ENCODE measurements at places on chromosomes 6 and 20. TPM values are rescaled to one million over a fixed set of nuclear protein-coding genes. Genes with fewer than 3 reads are reported as not detected.

Gene TMEM170B
- total RNA-seq = 0.98 TPM

DNA sequence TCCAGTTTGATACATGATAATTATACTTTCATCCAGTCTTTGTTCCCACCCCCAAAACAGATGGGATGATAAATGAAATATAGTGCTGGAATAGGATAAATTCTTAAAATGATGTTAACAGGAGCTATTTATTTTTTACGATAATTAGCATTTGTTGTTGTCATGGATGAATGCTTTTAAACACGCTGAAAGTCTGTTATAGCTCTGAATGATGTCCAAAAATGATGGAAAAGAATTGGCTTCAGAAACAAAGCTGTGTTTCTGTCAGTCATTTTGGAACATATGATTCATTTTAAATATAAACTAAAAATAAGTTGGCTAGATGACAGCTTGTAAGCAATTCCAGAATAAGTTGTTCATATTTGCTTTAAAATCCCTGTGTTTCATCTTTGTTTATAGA lies 237.4 kb downstream of the GRIK2 start:
- H3K27ac ChIP-seq = no peak overlapping the region
- H3K27me3 ChIP-seq = no peaks in the 10 kb centered on the region
- no peaks in the 10 kb centered on the region for H3K4me1 ChIP-seq
- DNase-seq = no peak
- no peaks in the 10 kb centered on the region for H3K36me3 ChIP-seq

DNA sequence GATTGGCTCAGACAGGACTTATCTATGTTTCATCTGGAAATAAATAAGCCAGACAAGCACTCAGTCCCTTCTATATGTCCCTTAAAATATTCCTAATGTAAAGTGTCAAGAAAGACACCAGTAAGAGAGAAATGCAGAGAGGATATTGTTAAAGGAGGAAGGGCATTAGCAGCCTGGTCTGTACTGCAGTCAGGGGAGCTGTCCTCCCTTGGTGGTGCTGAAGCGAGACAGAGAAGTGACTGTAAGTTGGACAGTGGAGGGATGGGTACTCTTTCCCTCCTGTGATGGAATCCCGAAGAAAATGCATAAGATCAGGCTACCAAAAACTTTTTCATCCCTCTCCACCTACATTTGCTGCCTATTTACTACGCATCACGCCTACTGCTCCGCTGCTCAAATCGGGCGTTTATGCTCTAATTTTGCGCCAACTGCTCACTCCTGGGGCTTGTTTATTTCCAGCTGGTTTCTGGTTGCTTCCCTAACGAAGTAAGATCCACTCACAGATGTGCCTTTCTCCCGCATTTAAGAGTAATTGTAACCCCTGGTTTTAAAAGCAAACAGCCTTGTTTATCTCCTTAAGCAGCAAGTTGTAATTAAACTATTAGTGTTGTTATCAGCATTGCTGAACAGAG lies 35.2 kb downstream of the PHACTR1 start:
- no peak overlapping the region for H3K27ac ChIP-seq
- no peak overlapping the region for H3K4me3 ChIP-seq

DNA sequence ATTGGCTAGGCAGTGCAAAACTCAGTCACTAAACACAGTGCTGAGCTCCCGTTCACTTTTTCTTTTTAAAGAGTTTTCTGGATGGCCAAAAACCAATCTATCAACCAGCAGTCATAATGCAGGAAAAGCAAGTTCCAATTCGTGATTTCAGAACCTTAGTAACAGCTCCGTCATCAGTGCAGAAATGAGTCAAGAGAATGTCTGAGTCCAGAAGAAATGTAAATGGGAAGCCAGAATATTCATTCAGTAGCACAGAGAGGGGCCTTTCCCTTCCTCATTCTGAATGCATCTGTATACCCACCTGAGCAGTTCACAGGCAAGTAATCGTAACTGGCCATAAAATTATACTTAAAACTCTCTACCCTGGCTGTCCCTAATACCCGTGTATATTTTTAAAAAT lies 20.4 kb downstream of the HUS1B start:
- H3K4me1 ChIP-seq = peaks cover 18% of the 10 kb centered on the region
- no peak overlapping the region for H3K4me3 ChIP-seq

Gene CCN5
- total RNA-seq = not detected

Gene PKHD1
- 0.04 TPM for total RNA-seq

DNA sequence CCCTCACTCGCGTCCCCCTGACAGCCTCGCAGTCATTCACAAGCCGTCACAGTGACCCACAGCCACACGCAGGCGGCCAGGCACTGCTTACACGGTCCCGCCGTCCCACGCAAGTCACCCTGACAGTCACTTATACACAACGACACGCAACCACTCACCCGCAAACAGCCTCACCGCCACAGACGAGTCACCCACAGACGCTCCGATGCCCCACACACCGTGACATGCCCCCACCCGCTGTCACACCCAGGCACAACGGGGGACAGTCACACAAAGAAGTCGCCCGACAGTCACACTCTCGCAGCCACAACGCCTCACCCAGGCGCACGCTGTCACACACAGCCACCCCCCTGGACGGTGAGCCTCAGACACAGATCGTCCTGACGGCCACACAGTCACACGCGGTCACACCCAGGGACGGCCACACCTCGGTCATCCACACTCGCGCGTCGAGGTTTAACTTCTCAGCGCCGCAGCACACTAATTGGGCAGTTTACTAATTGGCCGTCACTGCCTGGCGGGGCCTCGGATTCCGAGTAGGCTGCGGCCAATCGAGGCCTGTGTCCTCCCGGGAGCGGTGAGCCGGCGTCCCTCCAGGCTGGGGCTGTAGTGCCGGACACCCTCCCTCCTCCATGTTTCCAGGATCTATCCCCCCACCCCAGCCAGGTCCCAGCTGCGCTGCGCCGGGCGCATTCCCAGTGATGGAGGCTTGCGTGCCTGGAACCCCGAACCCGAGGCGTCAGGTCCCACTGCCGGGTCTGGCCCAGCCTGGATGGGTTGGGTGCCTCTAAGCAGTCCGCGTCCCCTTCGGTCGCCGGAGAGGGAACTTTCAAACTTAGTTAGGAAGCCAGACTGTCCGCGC lies 790 bp downstream of the TOX2 start:
- H3K4me1 ChIP-seq = peaks cover 25% of the 10 kb centered on the region
- H3K36me3 ChIP-seq = no peaks in the 10 kb centered on the region
- peaks cover 51% of the 10 kb centered on the region for H3K27me3 ChIP-seq
- H3K4me3 ChIP-seq = peak overlapping the region; percentile 76
- H3K27ac ChIP-seq = peak overlapping the region; percentile 53
- peak; percentile 58 for DNase-seq

- no peak overlapping the region for H3K27ac ChIP-seq
- no peaks in the 10 kb centered on the region for H3K36me3 ChIP-seq
- H3K4me3 ChIP-seq = no peak overlapping the region
- H3K4me1 ChIP-seq = no peaks in the 10 kb centered on the region
- no peak for DNase-seq
These were observed 12.3 kb downstream of the FOXA2 start for GRCh38 chr20:22572023-22572422.

DNA sequence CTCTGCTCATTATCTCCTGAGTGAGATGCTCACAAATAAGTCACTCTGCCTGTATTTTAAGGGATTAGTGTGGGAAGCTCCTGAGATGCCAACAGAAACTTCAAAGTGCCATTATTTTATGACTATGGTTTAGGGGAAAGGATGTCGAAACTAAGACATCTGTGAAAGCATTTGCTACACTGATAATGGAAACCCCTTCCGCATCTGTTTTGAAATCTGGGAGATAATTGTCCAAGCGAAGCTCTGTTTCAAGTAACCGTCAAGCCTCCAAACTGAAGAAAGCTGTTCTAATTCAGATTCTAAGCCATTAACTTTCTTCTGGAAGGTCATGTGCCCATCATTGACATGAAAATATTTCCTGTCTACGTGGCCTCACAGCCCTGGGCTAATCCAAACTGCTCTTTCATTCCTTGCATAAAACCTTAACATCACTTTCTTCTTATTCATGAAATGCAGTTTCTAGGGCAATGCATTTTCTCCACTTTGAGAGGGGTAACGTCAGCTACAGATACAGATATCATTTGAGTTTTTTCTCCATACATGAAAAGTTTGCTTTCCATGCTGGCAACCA lies 932.0 kb downstream of the C6orf118 start:
- H3K4me1 ChIP-seq = no peaks in the 10 kb centered on the region
- H3K27me3 ChIP-seq = no peaks in the 10 kb centered on the region
- H3K27ac ChIP-seq = no peak overlapping the region
- DNase-seq = no peak

GRCh38 chr6:5818959-5819358 lies 187.8 kb downstream of the NRN1 start:
- H3K36me3 ChIP-seq = no peaks in the 10 kb centered on the region
- DNase-seq = no peak
- no peak overlapping the region for H3K27ac ChIP-seq

Gene SLC2A10
- not detected for total RNA-seq

GRCh38 chr20:45235995-45236394 lies 14.8 kb downstream of the SEMG2 start:
- no peaks in the 10 kb centered on the region for H3K36me3 ChIP-seq
- no peak overlapping the region for H3K27ac ChIP-seq
- H3K27me3 ChIP-seq = peaks cover 33% of the 10 kb centered on the region
- H3K4me1 ChIP-seq = no peaks in the 10 kb centered on the region
- H3K4me3 ChIP-seq = no peak overlapping the region

GRCh38 chr6:20001286-20001685 lies 164.1 kb downstream of the ID4 start:
- H3K4me1 ChIP-seq = no peaks in the 10 kb centered on the region
- H3K4me3 ChIP-seq = no peak overlapping the region
- H3K27me3 ChIP-seq = no peaks in the 10 kb centered on the region
- H3K27ac ChIP-seq = no peak overlapping the region

- no peaks in the 10 kb centered on the region for H3K27me3 ChIP-seq
- no peaks in the 10 kb centered on the region for H3K4me1 ChIP-seq
These were observed 17.5 kb downstream of the MPC1 start for GRCh38 chr6:166365221-166365620.

- H3K4me1 ChIP-seq = peaks cover 10% of the 10 kb centered on the region
- no peak overlapping the region for H3K27ac ChIP-seq
- H3K4me3 ChIP-seq = no peak overlapping the region
- peaks cover 4% of the 10 kb centered on the region for H3K27me3 ChIP-seq
- peaks cover 2% of the 10 kb centered on the region for H3K36me3 ChIP-seq
These were observed 87.6 kb upstream of the FRMD1 start for GRCh38 chr6:168166627-168167026.

DNA sequence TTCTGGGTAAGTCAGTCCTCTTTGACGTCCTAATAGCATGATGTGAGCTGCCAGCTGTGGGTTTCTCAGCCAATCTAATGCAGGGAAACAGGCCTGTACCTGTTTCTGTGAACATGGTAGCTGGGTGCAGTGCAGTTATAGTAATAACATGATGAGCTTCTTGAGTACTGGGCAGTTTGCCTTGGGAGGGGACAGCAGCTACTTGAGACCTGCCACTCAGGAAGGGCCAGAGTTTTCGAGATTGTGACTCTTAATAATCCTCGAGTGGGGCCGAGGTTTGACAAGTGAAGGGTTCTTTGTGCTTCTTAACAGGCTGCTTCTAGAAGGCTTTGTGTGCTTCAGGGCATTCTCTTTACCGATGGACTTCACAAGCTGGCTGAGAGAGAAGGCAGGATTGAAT lies 180.1 kb downstream of the JARID2 start:
- DNase-seq = no peak
- no peak overlapping the region for H3K4me3 ChIP-seq
- H3K27me3 ChIP-seq = no peaks in the 10 kb centered on the region
- H3K4me1 ChIP-seq = peaks cover 86% of the 10 kb centered on the region

DNA sequence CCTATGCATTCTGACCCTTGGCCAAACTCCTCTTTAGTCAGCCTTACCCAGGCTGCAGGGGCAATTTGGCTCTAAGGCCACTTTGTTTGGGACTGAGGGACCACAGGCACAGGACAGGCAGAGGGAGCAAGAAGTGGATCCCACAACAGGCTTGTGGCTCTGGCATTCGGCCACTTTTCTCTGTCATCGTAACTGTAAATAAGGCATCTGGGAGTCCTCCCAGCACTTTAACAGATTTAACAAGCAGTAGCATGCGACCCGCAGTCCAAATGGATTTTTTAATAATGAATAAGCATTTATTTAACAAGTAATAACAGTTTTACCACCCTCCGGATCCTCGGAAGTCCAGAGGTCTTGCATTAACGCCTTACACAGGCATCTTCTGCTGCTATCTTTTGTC lies 16.1 kb upstream of the CDH22 start:
- H3K4me3 ChIP-seq = no peak overlapping the region
- H3K27me3 ChIP-seq = peaks cover 11% of the 10 kb centered on the region

- no peak overlapping the region for H3K27ac ChIP-seq
- H3K4me1 ChIP-seq = no peaks in the 10 kb centered on the region
- no peak for DNase-seq
These were observed 12.9 kb upstream of the FOXA2 start for GRCh38 chr20:22597303-22597702.

- peaks cover 4% of the 10 kb centered on the region for H3K27me3 ChIP-seq
- no peak for DNase-seq
- H3K27ac ChIP-seq = no peak overlapping the region
- H3K36me3 ChIP-seq = no peaks in the 10 kb centered on the region
These were observed 222.7 kb upstream of the NOX3 start for GRCh38 chr6:155678361-155678760.

Gene MAS1L
- total RNA-seq = not detected

DNA sequence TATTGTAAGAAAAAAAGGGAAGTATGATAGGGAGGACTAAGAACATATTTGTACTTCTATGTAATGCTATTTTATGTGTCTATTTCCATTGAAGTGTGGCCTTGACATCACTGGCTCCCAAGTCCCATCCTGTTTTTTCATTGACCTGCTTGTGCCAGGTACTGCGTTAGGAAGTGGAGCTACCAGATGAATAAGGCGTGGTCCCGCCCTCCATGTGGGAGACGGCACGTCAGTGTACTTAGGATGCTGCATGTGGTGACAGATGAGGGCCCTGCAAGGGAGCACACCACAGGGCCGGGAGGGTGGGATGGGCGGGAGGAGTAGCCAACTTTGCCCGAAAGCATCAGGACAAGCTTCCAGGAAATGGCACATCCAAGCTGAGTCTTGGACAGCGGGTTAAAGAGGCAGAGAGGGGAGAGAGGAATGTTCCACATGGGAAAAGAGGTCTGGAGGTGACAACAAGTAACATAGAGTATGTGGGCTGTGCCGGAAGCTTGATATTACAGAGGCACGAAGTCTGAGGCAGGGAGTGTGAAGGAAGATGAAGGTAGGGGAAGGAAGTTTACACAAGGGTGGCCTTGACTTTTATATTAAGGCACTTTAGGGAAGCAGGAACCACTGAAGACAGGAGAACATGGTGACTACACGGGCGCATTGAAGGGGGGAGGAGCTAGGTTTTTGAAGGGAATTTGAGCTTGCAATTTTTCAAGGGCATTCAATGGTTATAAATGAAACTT lies 140.6 kb downstream of the MTHFD1L start:
- no peak overlapping the region for H3K4me3 ChIP-seq
- peaks cover 33% of the 10 kb centered on the region for H3K4me1 ChIP-seq
- peaks cover 39% of the 10 kb centered on the region for H3K36me3 ChIP-seq
- H3K27me3 ChIP-seq = no peaks in the 10 kb centered on the region
- peak overlapping the region; percentile 48 for H3K27ac ChIP-seq

DNA sequence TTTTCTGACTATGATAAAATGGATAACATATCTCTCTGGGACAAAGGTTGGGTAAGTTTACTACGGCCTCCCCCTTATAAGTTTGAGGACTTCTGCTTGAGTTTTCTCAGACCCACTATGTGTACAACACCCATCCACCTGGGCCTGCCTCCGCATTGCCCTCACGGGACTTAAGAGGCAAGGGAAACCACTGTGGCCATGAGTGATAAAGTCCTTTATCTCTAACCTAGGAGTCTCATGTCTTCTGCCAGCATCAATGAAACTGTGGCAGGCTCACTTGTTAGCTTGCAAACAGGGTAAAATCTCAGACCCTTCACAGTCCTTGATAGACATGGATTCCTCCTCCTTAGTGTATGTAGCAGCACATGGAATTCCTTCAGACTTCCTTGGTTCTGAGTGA lies 173.4 kb upstream of the MYLIP start:
- no peak overlapping the region for H3K27ac ChIP-seq
- peaks cover 6% of the 10 kb centered on the region for H3K4me1 ChIP-seq
- no peak for DNase-seq
- no peaks in the 10 kb centered on the region for H3K36me3 ChIP-seq
- H3K4me3 ChIP-seq = no peak overlapping the region
- H3K27me3 ChIP-seq = no peaks in the 10 kb centered on the region

Data from activated CD4-positive, alpha-beta T cell treated with anti-CD3 and anti-CD28 coated beads for 36 hours (primary cell).